ENCODE measurements at places on chromosomes 4 and X.

DNA sequence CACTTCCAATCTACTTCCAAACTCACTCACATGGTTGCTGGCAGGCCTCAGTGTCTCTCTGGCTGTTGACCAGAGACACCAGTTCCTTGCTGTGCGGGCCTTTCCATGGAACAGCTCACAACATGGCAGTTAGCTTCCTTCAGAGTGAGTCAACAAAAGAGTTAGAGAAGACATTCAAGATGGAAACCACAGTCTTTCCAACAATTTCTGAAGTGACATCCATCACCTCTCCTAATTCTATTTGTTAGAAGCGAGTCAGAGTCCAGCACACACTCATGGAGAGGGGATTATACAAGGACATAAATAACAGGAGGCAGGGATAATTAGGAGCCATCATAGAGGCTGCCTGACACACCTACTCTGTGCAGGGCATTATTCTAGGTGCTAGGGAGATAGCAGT, 62.5 kb upstream of the TMEM164 start:
- no peak for DNase-seq

GRCh38 chr4:122784261-122784660, 42.4 kb upstream of the FGF2 start:
- no peak for DNase-seq

DNA sequence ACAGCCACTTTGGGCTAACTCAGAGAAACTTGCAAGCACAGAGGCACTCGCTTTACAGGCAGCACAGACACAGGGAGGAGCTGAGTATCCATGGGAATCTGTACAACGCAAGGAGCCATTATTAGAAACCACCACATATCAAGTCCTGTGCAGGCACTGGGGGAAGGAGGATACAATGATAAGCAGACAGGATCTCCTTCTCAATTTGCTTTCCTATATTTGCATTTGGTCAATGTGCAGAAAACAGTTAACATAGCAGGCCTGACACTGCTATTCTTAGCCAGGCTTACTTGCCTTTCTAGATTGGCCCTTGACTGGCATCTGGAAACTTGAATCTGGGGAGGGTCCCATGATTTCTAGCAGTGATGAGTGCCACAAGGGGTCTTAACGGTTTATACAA, 65.8 kb downstream of the TEC start:
- no peak for DNase-seq

- no peak for DNase-seq
Measured at GRCh38 chr4:150387981-150388380, 194.0 kb upstream of the MAB21L2 start.

Data from CD4-positive, alpha-beta T cell treated with Interferon gamma for 1 hour (primary cell).